ENCODE measurements at places on chromosomes 12 and 14.
A peak's percentile ranks its signal among the peaks of the same experiment; 100 is the strongest.

GRCh38 chr14:81474148-81474492 lies 59.5 kb downstream of the SEL1L start:
- DNase-seq = peak; percentile 55

GRCh38 chr14:100577321-100577985 lies 9.8 kb downstream of the BEGAIN start:
- no peak for DNase-seq

DNA sequence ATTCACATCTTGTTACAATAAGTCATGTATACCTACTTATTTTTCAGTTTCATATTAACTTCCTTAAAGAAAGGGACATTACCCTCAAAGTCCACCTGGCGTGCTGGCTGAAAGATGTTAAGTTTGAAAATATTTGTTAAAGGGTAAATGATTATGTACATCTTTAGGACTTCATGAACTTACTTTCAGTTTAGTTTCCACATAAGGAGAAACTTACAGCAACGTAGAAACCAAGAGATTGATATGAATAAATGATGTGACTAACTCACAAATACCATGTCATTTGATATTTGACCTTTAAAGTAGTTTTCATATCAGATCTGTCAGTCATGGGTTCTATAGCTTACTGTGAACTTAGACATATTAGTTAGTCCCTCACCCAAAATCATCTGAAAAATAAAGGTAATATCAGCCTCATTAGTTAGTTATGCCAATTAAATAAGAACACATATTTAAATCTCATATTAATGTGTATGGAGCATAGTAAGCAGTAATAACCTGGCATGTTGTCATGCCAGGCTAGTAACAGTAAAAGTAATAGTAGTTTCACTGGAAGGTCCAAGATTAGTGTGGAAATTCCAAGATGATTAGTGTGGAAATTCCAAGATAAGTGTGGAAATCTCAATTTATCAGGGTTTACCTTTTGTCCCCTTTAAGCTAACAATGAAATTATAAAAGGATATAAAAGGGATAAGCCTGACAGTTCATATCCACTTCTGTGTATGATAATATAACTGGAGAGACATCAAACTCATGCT lies 1.9 kb upstream of the CLEC2D start:
- DNase-seq = peak; percentile 25

- DNase-seq = no peak
Measured at GRCh38 chr14:51445001-51445390, 204.9 kb downstream of the TMX1 start.

GRCh38 chr12:92134638-92135274 lies 10.9 kb downstream of the BTG1 start:
- DNase-seq = no peak

DNA sequence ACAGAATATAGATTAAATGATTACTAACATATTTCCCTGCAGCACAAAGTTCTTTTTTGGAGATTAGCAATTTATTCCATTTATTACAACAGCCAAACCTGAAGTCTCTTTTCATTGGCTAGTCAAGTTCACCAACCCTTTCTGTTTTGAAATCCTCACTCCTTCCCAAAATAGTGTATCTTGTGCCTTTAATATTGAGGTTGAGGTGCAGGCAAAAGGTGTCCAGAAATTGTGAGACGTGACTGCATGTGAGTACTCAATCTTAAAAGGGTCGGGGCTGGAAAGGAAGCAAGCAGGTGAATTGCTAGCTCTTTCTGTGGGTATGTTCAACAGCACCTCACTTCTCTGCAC lies 11.1 kb upstream of the FOXN3 start:
- no peak for DNase-seq

DNA sequence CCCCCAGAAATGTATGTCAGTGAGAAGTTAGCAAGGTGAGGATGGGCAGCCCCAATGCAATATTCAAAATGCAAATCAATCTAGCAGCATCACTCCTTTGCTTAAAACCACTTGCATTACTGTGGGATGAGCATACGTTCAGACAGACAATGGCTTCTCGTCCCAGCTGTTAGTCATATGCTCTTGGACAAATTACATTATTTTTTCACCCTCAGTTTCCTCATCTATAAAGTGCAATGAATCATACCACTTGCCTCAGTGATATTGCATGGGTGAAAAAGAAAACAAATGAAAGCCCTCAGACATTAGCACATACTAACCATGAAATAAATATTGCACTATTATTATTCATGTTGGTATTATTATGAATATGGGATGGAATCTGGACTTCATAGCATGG lies 132.3 kb downstream of the C12orf75 start:
- DNase-seq = no peak

DNA sequence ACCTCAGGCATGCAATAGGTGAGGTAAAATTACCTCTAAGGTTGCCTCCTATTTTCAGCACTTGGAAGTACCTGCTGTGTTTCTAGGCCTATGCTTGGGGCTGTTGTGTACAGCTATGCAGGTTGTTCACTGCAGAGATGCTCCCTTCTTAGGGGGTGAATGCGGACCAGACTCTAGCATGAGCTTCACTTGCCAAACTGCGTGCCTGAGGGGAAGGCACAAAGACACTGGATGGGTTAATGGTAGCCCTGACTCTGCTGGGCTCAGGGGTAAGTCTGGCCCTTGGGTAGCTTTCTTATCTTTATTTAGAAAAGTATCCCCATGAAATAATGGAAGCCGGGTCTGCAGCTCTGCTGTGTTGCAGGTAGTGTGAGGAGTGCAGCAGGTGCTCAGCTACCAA lies 35.7 kb downstream of the B4GALNT3 start:
- no peak for DNase-seq

GRCh38 chr14:24612196-24612595 lies 2.7 kb upstream of the GZMH start:
- no peak for DNase-seq

DNA sequence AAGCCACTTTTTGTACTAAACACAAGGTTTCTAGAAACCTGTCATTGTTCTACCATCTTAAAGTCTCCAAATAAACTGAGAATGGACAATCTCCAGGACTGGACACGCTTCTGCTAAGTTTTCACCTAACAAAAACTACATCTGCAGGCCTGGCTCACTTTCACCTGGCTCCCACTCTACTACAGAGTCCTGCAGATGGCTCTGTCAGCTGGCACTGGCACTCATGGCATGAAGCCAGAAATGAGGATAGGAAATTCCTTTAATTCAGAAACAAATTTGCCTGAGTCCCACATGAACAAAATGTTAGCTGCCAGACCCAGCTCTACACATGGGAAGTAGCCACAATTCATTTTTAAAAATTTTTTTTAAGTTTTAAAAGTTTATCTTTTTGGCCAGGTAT lies 42.1 kb downstream of the STXBP6 start:
- no peak for DNase-seq

DNA sequence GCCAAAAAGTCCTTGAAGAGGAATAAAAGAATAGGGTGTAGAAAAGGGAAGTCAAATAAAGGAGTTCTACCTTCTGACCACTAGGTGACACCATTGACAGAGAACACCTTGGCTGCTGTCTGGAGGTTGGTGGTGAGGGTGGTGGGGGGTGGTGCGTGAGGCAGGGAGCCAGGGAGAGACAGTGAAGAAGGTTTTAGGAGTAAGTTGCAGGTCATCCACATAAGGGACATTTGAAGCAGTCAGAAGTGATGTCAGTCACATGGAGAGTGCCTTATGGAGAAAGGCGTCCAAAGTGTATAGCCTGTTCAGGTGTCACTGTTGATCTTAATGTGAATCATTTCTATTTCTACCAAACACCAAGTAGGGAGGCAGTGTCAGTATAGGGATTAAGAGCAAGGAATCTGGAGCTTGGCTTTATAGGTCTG lies 279.3 kb upstream of the DDHD1 start:
- peak; percentile 60 for DNase-seq

DNA sequence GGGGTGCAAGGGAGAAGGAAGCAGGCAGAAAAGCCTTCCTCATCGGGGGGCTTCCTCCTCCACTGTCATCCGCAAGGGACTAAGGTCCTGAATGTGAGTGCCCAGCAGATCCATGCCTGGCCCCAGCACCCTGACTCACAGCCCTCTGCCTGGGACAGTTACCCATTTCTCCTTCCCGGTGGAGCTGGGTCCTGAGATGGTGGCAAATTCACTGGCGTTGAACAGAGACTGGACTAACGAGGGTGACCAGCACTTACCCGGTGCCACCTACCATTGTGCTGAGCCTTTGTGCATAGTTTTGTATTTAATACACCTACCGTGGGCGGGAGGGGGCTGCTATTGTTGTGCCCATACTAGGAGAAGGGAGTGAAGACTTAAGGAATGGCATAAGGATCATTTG lies 30.9 kb upstream of the PLEKHG6 start:
- no peak for DNase-seq

- no peak for DNase-seq
Measured at GRCh38 chr14:78968265-78968664, 798.1 kb downstream of the NRXN3 start.

DNA sequence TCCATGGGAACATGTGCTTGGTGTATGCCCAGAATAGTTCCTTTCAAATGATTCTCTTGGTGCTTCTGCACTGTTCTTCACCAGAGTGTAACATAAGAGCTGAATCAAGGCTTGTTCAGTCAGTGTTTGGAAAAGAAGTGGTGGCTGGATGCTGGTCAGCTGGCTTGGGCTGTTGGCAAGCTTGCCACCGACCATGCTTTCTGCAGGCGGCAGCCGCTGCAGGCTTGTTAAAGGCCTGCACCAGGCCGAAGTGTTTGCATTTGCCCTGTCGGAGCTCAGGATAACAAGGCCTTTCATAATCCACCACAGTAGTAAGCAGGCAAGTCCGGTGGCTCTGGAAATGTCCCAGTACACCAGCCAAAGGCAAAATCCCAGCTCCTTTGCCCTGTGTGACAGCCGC lies 26.9 kb downstream of the DAAM1 start:
- DNase-seq = no peak

GRCh38 chr12:123761841-123762714 lies at the start of gene DNAH10:
Gene DNAH10 (plus strand): TSS chr12:123762301. CDS start chr12:123762337, 36 bp downstream.
- DNase-seq = peak; percentile 80

DNA sequence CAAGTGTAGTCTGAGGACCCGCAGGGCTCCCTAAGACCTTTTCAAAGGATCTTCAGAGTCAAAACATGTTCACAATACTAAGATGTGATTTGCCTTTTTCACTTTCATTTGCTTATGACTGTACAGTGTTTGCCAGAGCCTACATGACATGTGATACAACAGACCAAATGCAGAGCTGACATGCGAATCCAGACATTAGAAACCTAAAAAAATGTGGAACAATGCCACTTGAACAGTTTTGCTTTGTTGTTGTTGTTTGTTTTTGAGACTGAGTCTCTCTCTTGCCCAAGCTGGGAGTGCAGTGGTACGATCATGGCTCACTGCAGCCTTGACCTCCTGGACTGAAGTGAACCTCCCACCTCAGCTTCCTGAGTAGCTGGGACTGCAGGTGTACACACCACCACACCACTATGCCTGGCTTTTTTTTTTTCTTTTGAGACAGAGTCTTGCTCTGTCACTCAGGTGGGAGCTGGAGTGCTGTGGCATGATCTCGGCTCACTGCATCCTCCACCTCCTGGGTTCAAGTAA lies 5.3 kb upstream of the RAB35 start:
- peak; percentile 66 for DNase-seq

DNA sequence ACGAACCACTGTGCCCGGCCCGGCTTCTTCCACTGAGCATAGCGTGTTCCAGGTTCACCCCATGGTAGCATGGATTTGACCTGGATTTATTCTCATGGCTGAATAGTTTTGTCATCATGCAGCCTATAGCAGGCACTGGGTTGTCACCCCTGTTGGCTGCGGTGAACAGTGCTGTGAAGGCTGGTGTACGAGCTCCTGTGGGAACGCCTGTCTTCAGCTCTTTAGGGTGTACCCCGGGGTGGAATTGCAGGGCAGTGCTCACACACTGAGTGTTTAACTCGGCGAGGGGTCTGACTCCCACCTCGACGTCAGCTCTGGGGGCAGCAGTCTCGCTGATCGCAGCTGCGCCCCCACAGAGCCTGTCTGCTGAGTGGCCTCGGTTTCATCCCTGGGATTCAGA lies 15.3 kb downstream of the MMP17 start:
- DNase-seq = no peak

GRCh38 chr14:101586531-101587430 lies 25.5 kb downstream of the DIO3 start:
- no peak for DNase-seq

GRCh38 chr12:54404061-54405004 lies 14.7 kb downstream of the ITGA5 start:
- no peak for DNase-seq

- DNase-seq = no peak
Measured at GRCh38 chr12:49806877-49807276, 21.3 kb downstream of the NCKAP5L start.

GRCh38 chr14:20522332-20522731 lies 17.0 kb downstream of the RNASE10 start:
- no peak for DNase-seq

DNA sequence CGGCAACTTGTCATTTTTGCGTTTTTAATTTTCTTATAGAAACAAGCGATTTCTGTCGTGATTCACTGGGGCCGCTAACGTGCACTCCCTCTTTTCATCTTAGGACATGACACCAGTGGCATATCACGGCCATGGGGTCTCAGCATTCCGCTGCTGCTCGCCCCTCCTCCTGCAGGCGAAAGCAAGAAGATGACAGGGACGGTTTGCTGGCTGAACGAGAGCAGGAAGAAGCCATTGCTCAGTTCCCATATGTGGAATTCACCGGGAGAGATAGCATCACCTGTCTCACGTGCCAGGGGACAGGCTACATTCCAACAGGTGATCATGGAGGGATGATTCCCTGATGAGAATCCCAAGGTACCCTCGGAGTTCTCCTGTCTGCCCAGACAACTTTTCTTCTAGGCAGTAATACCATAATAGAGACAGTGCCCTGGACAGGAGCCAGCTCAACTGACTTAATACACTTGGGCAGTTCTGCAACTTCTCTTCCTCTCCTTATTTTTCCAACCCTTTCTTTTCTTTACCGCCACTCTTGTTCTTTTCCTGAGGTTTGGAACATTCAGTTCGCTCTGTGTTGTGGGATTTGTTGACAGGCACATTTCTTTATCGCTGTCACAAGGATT lies 821 bp downstream of the TMEM106C start:
- no peak for DNase-seq

DNA sequence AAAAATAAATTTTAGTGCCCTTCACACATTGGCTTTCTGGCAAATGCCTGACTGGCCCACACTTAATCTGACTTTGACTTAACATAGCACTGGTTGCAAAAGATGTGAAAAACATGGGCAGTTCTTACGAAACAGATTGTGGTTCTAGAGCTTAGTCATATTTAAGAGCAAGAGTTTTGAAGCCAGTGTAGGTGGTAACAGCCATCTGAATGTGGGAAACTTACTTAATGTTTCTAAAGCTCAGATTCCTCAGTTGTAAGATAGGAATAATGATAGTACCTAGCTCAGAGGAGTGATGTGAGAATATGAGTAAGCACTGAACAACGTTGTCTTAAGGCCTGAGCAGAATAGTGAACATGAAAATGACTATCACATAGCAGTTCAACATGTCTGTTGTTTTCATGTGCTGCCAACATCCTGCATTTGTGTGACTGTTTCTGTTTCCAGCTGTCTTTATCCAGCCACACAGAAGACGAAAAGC lies 262.7 kb downstream of the SYT1 start:
- DNase-seq = peak; percentile 2

DNA sequence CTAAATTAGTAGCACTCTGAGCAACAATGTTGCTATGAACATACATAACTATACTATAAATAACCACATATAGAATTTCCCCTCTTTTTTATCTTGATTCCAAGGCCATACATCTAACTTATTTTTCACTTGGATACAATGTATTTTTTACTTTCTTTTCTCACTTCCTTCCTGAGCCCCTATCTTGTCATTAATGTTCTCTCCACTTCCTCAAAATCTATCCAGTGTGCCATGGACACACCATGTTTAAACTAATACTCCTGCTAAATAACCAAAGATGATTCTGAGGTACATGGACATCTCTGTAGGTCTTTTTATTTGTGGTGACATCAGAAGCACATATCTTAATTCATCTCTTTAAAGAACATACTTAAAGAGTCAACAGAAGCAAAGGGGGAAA lies 251.2 kb downstream of the C12orf42 start:
- no peak for DNase-seq
